ENCODE measurements at places on chromosomes 3 and 15. TPM values are rescaled to one million over a fixed set of nuclear protein-coding genes. Genes with fewer than 3 reads are reported as not detected.

Gene MUC13
- total RNA-seq, result not detected

Gene STARD9
- 8.8 TPM for total RNA-seq

Gene GPR171
- 144 TPM for total RNA-seq

Gene CCDC54
- total RNA-seq, result not detected

Gene ACKR2
- 0.40 TPM for total RNA-seq

Gene CLRN1
- not detected for total RNA-seq

Gene CPN2
- not detected for total RNA-seq

Gene ATP13A4
- 1.1 TPM for total RNA-seq

Gene CPEB1
- not detected for total RNA-seq

Gene RPL22L1
- 42.4 TPM for total RNA-seq

Gene AGTR1
- not detected for total RNA-seq

Gene LRRC2
- 0.29 TPM for total RNA-seq

Gene LRRN1
- total RNA-seq, result 0.46 TPM

Gene GPR149
- not detected for total RNA-seq

Gene STOML1
- total RNA-seq, result 12.8 TPM

Gene TGM5
- not detected for total RNA-seq

Gene OR5K2
- total RNA-seq, result not detected

Gene UNC13C
- total RNA-seq, result not detected

Gene CHRNA5
- total RNA-seq, result 4.0 TPM

Gene GOLGA8M
- 1.7 TPM for total RNA-seq

Gene GOLIM4
- total RNA-seq, result 1.6 TPM

Gene ILDR1
- total RNA-seq, result 0.17 TPM

Gene FOXL2
- not detected for total RNA-seq

Gene FBXL2
- not detected for total RNA-seq

Gene BFSP2
- total RNA-seq, result not detected

Gene EIF4E3
- total RNA-seq, result 83.9 TPM

Gene A4GNT
- total RNA-seq, result not detected
